ENCODE measurements at places on chromosomes 11 and 22. TPM values are rescaled to one million over a fixed set of nuclear protein-coding genes. Genes with fewer than 3 reads are reported as not detected.

- peaks cover 15% of the 10 kb centered on the region for H3K27me3 ChIP-seq
- no peak for DNase-seq
- no peaks in the 10 kb centered on the region for H3K36me3 ChIP-seq
- no peaks in the 10 kb centered on the region for H3K4me1 ChIP-seq
- H3K27ac ChIP-seq = no peak overlapping the region
Measured at GRCh38 chr11:4418403-4418802, 24.9 kb upstream of the TRIM21 start.

- H3K27ac ChIP-seq = no peak overlapping the region
- no peak overlapping the region for H3K4me3 ChIP-seq
- peaks cover 2% of the 10 kb centered on the region for H3K4me1 ChIP-seq
- DNase-seq = no peak
- no peaks in the 10 kb centered on the region for H3K36me3 ChIP-seq
Measured at GRCh38 chr11:116688202-116688540, 84.6 kb downstream of the BUD13 start.

DNA sequence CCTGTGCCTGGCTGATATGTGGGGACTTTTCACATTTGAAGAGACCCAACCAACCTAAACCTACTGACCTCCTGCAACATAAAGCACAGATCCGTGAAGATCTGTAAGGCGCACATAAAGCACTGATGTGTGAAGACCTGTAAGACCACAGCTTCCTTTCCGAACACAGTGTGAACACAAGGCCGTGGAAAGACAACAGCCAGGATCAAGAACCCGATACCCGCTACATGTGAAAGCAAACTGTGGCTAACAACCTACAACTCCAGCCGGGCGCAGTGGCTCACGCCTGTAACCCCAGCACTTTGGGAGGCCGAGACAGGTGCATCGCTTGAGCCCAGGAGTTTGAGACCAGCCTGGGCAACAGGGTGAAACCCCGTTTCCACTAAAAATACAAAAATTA lies 17.6 kb upstream of the PPFIA1 start:
- H3K4me1 ChIP-seq = peaks cover 4% of the 10 kb centered on the region
- H3K27me3 ChIP-seq = peaks cover 1% of the 10 kb centered on the region
- no peak for DNase-seq
- no peaks in the 10 kb centered on the region for H3K36me3 ChIP-seq

GRCh38 chr22:20600137-20600673 lies 92.8 kb downstream of the MED15 start:
- no peaks in the 10 kb centered on the region for H3K4me1 ChIP-seq
- no peaks in the 10 kb centered on the region for H3K27me3 ChIP-seq
- DNase-seq = no peak
- no peaks in the 10 kb centered on the region for H3K36me3 ChIP-seq

The CCDC15 gene
- 0.51 TPM for total RNA-seq

The PKNOX2 gene
- total RNA-seq = not detected

The PCNX3 gene
- 45.3 TPM for total RNA-seq

The DUSP8 gene
- 1.7 TPM for total RNA-seq

The HPX gene
- total RNA-seq = 0.40 TPM
